H9 (cell line): ENCODE measurements at places on chromosomes 4 and X.

GRCh38 chrX:40083120-40083978 is 14.4 kb downstream of the BCOR start:
- H3K4me1 ChIP-seq: peaks cover 31% of the 10 kb centered on the region
- H3K36me3 ChIP-seq: peaks cover 20% of the 10 kb centered on the region
- peak; percentile 72 for DNase-seq
- H3K27ac ChIP-seq: no peak overlapping the region
- H3K27me3 ChIP-seq: peaks cover 45% of the 10 kb centered on the region

DNA sequence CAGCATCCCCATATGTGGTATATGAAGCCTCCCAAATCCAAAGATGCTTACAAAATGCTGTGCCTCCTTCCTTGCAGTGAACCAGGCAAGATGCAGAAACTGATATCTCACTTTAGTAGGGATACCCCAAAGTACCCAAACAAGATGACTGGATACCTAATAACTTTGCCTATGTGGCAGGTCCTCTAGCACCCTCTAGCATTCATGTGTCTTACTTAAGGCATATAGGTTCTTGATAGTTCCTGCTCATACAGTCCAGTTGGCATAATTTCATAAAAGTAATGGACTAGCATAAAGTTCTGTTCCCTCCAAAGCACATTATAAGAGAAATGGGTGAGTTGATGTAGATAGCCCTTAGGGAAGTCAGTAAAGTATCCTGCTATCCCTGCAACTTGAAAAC is 36.8 kb upstream of the SPP1 start:
- no peaks in the 10 kb centered on the region for H3K4me1 ChIP-seq
- no peak for DNase-seq
- H3K36me3 ChIP-seq: peaks cover 36% of the 10 kb centered on the region
- no peaks in the 10 kb centered on the region for H3K27me3 ChIP-seq
- no peak overlapping the region for H3K4me3 ChIP-seq

DNA sequence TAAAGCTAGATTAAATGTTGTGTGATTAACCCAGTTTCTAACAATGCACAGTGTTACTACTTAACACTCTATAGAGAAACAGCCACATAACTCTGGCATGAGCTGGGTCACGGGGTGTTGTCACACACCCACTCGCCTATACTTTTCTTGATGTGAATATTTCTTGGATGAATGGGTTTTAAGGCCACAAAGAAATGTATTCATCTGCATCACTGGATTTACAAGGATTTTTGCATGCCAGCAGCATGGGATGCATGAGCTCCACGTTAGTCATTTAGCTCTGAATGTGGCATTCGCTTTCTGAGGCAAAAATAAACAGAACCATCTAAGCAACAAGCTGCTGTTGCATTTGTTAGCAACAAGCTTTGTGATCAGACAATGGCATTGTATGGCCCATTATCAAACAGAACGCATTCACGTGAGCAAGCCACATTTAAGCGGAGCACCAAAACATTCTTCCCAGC is 89.7 kb downstream of the LRP2BP start:
- peak overlapping the region; percentile 75 for H3K27ac ChIP-seq
- no peaks in the 10 kb centered on the region for H3K27me3 ChIP-seq
- DNase-seq: peak; percentile 75

DNA sequence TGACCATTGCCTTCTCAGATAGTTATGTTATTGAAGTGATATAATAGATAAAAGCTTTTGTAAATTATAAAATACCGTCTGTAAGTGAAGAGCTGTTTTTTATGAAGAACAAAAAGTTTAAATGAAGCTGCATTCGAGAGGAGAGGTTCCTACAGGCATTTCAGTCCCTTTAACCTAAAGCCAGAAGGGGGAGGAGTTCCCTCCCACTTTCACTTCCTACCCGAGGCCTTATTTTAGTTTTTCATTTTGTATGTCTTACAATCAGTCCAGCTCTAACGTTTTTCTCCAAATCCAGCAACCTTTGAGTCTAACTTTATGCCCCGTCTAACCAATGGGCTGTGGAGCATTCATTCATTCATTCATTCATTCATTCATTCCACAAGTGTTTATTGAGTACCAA is 16.5 kb upstream of the SOX3 start:
- H3K4me1 ChIP-seq: peaks cover 8% of the 10 kb centered on the region; the same call in 1 of the 2 replicates
- H3K27me3 ChIP-seq: no peaks in the 10 kb centered on the region; the same call in 1 of the 2 replicates
- H3K4me3 ChIP-seq: no peak overlapping the region
- H3K36me3 ChIP-seq: no peaks in the 10 kb centered on the region
- no peak overlapping the region for H3K27ac ChIP-seq

DNA sequence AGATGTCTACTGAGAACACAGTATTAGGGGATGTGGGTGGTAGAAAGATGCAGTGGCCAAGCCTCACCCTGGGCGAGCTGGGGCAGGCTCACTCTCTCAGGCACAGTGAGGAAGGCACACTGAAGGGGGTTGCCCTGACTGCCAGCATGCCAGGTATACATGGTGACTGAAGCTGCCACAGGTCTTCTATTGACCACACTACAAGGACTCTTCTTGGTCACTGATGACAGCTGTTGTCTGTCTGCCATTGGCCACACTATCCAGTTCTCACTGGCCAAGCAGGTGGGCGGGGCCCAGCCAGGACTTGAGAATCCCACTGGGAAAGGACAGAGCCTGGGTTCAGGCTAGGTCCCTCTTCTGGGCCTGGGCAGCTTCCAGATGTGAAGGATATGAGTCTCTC is 39.7 kb upstream of the TBC1D14 start:
- no peaks in the 10 kb centered on the region for H3K27me3 ChIP-seq
- no peak overlapping the region for H3K27ac ChIP-seq
- H3K4me3 ChIP-seq: no peak overlapping the region
- peaks cover 10% of the 10 kb centered on the region; the same call in 1 of the 3 replicates for H3K36me3 ChIP-seq
- DNase-seq: no peak
